ENCODE measurements at places on chromosomes 4 and X.

DNA sequence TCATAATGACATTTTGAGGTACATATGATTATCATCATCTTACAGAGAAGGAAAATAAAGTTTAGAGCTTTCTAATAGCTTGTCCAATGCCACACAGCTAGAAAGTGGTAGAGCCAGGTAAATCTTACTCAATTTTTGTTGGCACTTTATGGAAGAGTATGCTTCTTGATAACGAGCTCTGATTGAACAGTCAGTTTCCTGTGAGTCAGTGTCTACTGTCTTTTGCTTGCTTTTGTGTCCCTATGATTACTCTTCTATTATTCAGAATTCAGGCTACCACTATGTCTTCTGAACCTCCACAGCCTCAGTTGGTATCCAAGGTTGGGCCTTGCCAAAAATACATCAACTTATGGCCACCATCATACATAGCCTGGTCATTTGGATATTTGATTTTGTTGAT, 2.6 kb downstream of the FAAH2 start:
- DNase-seq: no peak

DNA sequence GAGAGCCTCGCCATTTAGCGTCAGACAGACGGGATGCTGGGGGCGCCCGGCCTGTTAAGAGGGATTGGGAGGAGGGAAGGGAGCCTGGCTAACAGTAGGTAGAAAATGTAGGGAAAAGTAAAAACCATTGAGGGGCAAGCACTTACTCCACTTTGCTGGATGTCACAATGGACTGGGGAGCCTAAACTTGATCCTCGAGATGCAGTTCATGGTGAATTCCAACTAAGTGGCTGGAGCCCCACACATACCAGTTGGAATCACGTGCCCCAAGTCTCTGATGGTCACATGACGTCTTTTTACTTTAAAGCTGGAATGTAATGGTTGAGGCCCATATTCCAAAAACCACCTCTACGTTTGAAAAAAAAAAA, 1.5 kb downstream of the PLS3 start:
- DNase-seq: no peak

DNA sequence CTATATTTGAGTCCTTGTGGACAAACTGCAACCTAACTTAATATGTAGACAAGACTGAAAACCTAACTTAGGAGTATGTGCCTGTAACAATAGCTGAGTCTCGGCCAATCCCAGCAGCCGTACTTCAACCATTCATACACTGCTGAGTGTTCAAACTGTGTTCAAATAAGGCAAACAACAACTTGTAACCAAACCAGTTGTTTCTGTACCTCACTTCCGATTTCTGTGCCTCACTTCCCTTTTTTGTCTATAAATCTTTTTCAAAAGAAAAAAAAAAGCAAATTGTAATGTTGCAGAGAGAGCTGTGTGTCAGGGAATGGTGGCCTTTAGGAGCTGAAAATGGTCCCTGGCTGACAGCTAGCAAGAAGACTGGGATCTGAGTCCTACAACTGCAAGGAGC, 46.0 kb downstream of the GEMIN8 start:
- DNase-seq: peak; percentile 33

DNA sequence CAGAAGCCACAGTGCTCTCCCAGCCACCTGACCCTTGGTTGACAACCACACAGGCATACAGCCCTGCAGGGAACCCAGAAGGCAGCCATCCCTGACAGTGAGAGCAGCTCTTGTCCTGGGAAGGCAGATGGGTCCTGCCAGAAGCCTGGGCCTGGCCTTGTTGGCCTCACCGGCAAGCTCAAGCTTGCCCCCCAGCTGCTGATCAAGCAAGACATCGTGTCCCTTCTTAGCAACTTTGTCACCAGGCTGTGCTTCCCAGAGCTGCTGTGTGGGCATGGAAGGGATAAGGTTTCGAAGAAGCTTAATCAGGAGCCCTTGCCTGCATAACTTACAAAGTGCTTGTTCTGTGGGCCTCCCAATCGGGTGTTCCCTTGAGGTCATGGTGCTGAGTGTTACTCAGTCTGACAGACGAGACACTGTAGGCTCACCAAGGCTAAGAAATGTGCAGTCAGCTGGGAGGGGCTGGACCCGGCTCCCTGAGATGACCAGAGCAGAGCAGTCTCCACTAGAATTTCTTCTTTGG, 6.8 kb upstream of the ABLIM2 start:
- DNase-seq: no peak

DNA sequence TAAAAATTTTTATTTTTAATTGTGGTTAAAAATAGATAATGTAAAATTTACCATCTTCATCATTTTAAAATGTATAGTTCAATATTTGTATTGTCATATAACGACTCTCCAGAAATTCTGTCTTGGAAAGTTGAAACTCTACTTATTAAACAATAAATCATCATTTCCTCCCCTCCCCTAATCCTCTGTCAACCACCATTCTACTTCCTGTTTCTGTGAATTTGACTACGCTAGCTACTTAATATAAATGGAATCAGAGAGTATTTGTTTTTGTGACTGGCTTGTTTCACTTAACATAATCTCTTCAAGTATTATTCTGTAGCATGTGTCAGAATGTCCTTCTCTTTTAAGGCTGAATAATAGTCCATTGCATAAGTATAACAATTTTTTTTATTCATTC, 729.0 kb upstream of the AADAT start:
- DNase-seq: no peak

DNA sequence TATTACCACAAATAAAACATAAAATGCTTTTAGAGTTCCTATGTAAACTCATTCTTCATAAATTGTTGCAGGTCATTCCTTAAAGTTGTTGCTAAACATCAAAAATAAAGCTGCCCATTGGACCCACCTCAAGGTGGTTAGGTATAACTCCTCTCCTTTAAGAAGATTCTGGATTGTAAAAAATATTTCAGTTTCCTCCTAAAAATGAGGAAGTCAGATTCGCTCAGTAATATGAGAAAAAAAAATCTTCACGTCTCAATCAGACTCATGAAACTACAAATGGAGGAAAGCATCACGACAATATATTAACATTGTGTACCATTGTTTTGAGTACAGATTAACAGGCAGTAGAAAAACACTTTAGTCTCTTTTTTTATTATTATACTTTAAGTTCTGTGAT, 105.9 kb downstream of the DDX60 start:
- DNase-seq: peak; percentile 37

All from suppressor macrophage treated with lipopolysaccharide for 1 hour (primary cell).